ENCODE measurements at places on chromosomes 4 and X. TPM values are rescaled to one million over a fixed set of nuclear protein-coding genes. Genes with fewer than 3 reads are reported as not detected.

The NPY1R gene
- not detected for polyA plus RNA-seq

The KLHL13 gene
- not detected for polyA plus RNA-seq

The OTUD6A gene
- polyA plus RNA-seq = not detected

The MAGEA9B gene
- polyA plus RNA-seq = not detected

The PNMA5 gene
- polyA plus RNA-seq = not detected

The MYOZ2 gene
- polyA plus RNA-seq = not detected

The ADRA2C gene
- not detected for polyA plus RNA-seq

The C4orf50 gene
- polyA plus RNA-seq = not detected

The APLN gene
- not detected for polyA plus RNA-seq

The SLC10A4 gene
- polyA plus RNA-seq = not detected

The CCDC120 gene
- 0.79 TPM for polyA plus RNA-seq

The CD99 gene
- 99.7 TPM for polyA plus RNA-seq

The HDAC6 gene
- polyA plus RNA-seq = 22.0 TPM

The NEUROG2 gene
- not detected for polyA plus RNA-seq

Measured in naive B cell (primary cell).